ENCODE measurements at places on chromosomes 7 and 10. TPM values are rescaled to one million over a fixed set of nuclear protein-coding genes. Genes with fewer than 3 reads are reported as not detected.

The INHBA gene
- total RNA-seq: 32.3 TPM

GRCh38 chr7:85567983-85568382 lies 381.1 kb upstream of the SEMA3D start:
- no peaks in the 10 kb centered on the region for H3K36me3 ChIP-seq
- no peaks in the 10 kb centered on the region for H3K27me3 ChIP-seq
- DNase-seq: no peak
- H3K4me3 ChIP-seq: no peak overlapping the region

The EN2 gene
- not detected for total RNA-seq

The XRCC2 gene
- total RNA-seq: 8.5 TPM

DNA sequence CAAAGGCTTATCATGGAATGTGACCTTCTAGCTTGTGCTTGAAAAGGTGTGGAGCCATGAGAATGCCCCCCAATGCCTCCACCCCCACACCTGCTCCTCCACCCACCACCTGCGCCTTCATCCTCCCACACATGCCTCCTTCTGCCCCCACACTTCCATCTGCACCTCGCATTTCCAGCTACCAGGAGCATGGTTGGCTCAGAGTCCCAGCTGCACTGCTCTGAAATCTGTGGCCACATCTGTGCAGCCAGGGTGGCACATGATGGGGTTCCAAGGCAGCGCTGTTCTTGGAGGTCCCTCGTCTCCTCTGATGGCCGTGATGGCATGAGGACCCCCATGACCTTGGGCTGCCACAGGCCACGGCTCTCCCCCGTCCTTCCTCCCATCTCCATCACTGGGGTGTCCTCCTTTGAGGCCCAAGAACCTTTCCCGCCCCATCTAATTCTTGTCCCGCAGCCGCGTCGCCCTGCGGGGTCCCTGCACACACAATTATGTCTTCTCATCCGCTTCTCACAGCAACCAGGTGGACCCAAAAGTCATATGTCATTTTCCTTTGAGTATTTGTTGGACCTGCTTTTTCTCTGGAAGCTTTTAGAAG lies 40.6 kb upstream of the CNPY1 start:
- H3K36me3 ChIP-seq: no peaks in the 10 kb centered on the region
- H3K27me3 ChIP-seq: no peaks in the 10 kb centered on the region
- no peaks in the 10 kb centered on the region for H3K4me1 ChIP-seq
- H3K4me3 ChIP-seq: no peak overlapping the region

DNA sequence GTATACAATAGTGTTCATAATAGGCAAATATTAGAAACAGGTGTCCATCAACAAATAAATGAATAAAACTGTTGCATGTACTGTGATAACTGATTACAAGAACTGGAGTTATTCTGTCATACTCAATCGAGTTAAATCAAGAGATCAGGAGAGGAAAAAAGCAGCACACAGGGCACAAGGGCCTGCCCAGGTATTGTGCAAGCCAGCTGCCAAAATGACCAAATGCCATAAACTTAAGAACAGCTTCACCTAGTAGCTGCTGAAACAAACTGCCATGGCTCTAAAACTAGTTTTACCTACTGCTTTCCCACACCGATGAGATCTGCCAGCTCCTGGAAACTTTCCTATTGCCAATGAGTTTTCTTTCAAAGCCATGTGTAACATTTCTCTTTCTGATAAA lies 12.2 kb downstream of the GSAP start:
- no peaks in the 10 kb centered on the region for H3K27me3 ChIP-seq
- DNase-seq: no peak
- no peak overlapping the region for H3K4me3 ChIP-seq
- no peaks in the 10 kb centered on the region for H3K36me3 ChIP-seq
- no peak overlapping the region for H3K27ac ChIP-seq

DNA sequence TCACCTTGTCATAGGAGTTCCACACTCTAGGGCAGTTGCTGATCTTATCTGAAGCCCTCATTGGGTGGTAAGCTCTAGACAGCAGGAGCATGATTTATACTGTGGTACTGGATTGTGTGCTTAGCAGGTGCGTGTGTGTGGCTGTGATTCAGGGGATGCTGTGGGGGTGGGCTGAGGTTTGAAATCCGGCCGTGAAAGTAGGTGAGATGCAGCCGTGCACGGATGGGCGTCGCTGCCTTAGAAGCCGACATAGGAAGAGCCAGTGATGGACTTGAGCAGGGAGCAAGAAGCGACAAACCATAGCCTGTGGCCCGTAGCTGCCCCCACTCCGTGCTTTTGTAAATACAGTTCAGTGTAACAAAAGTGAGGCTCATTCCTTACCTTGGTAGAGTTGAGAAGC lies 38.2 kb downstream of the PROSER2 start:
- no peaks in the 10 kb centered on the region for H3K27me3 ChIP-seq
- no peak overlapping the region for H3K27ac ChIP-seq
- H3K36me3 ChIP-seq: peaks cover 8% of the 10 kb centered on the region

DNA sequence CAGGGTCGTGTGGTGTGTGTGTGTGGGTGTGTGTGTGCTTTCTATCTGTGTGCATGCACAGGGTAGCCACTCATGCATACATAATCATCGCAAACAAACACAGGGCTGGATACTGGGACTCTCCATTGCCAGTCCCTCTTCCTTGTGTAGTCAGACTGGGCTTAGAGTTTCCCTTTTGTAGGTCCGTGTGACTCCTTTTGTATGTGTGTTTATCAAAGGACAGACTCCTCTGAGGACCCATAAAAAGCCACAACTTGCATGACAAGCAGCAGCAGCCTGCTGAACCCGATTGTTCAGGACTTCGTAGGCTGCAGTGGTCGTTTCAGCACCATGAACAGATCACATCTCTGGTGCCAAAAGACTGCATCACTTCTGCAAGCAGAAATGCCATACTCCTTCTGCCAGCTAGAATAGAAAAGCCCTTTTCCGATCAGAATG lies 895 bp downstream of the VSTM2A start:
- H3K36me3 ChIP-seq: no peaks in the 10 kb centered on the region
- no peak overlapping the region for H3K4me3 ChIP-seq
- peak; percentile 14 for DNase-seq
- no peak overlapping the region for H3K27ac ChIP-seq
- H3K27me3 ChIP-seq: peaks cover 20% of the 10 kb centered on the region

DNA sequence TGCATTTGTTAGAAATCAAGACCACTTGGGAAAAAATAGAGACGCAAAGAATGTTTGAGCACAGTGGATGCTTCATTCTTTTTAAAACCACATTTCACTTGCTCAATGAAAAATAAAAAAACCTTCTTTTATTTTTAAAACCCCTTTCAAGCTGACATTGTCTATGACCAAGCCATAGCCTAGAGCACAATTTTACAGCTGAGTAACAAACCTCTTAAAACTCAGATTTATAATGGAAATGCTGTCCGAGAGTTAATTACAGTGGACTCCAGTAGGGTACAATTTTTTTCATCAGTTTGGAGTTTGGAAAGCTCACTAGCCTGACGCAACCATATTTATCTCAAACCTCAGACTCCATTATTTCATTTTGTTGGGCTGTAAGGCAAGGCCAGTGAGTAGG lies 116.3 kb downstream of the RNLS start:
- H3K4me3 ChIP-seq: no peak overlapping the region
- H3K4me1 ChIP-seq: no peaks in the 10 kb centered on the region
- no peaks in the 10 kb centered on the region for H3K36me3 ChIP-seq
- H3K27me3 ChIP-seq: no peaks in the 10 kb centered on the region
- no peak overlapping the region for H3K27ac ChIP-seq
- DNase-seq: no peak

DNA sequence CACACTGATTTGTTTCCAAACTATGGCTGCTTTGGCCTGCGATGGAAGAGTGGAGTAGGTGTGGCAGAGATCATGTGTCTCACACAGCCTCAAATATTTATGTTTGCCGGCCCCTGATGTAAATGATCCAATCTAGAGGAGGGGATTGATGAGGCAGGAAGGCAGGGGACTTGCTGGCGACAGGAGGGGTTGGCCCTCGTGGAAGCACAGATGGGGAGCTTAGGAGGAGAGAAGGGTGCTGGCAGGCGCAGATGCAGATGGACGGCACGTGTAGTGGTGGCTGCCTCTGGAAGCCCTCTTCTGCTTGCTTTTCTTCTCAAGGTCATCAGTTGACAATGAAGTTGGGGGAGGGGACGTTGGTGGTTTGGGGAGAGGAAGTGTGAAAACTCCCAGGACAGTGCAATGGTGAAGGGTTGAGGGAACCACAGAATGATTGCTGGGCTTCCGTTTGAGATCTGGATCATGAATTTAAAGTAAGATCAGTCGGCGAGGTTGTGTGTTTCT lies 15.4 kb downstream of the COL13A1 start:
- no peaks in the 10 kb centered on the region for H3K27me3 ChIP-seq
- H3K27ac ChIP-seq: no peak overlapping the region
- H3K4me3 ChIP-seq: no peak overlapping the region
- DNase-seq: no peak
- no peaks in the 10 kb centered on the region for H3K36me3 ChIP-seq

GRCh38 chr7:37211097-37211880 lies 237.4 kb downstream of the ELMO1 start:
- H3K4me3 ChIP-seq: no peak overlapping the region
- no peak overlapping the region for H3K27ac ChIP-seq
- DNase-seq: no peak
- H3K27me3 ChIP-seq: no peaks in the 10 kb centered on the region
- H3K4me1 ChIP-seq: no peaks in the 10 kb centered on the region

- no peak for DNase-seq
- H3K4me3 ChIP-seq: no peak overlapping the region
- H3K36me3 ChIP-seq: no peaks in the 10 kb centered on the region
- H3K27me3 ChIP-seq: no peaks in the 10 kb centered on the region
- H3K4me1 ChIP-seq: no peaks in the 10 kb centered on the region
Observed at GRCh38 chr10:131722525-131723264, 178.1 kb upstream of the PPP2R2D start.

GRCh38 chr7:101501351-101501750 lies 127.7 kb downstream of the MYL10 start:
- H3K27ac ChIP-seq: no peak overlapping the region
- H3K4me3 ChIP-seq: no peak overlapping the region
- no peaks in the 10 kb centered on the region for H3K4me1 ChIP-seq
- H3K27me3 ChIP-seq: no peaks in the 10 kb centered on the region
- no peak for DNase-seq
- no peaks in the 10 kb centered on the region for H3K36me3 ChIP-seq

GRCh38 chr10:107433605-107434004 lies 269.1 kb upstream of the SORCS1 start:
- no peaks in the 10 kb centered on the region for H3K27me3 ChIP-seq
- H3K4me3 ChIP-seq: no peak overlapping the region
- H3K4me1 ChIP-seq: no peaks in the 10 kb centered on the region

The GPR15LG gene
- not detected for total RNA-seq

The POU6F2 gene
- total RNA-seq: 0.29 TPM

DNA sequence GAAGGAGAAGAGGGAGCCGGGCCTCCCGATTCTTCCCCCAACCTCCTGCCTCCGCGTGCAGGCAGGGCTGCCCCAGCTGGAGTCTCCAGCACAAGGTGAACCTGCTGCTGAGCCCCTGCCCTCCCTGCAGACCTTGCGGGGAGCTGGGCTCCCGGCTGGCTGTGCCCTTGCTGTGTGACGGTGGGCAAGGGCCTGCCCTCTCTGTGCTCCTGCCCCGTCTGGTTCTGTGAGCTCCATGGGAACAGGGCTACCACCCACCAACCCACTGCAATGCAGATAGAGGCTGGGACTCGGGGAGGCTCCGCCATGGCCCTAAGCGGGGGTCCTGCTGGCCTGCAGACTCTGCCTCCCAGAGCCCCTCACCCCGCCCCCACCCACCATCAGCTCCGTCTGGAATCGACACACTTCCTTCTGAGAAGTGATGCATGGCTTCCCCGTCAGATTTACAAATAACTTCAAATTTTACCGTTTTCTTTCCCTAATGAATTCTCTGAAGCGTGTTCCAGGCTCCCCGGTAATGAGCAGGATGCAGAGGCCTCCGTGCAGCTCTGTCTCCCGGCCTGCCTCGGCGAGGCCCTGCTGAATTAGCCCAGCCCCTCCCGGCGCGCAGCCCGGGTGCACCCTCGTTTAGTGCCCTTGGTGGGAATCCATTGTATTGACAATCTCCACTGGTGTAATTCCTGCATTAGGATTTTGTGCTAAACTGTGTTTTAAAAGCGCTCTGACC lies 111.0 kb downstream of the MICALL2 start:
- no peaks in the 10 kb centered on the region for H3K4me1 ChIP-seq
- no peak overlapping the region for H3K4me3 ChIP-seq
- H3K36me3 ChIP-seq: no peaks in the 10 kb centered on the region
- no peaks in the 10 kb centered on the region for H3K27me3 ChIP-seq
- H3K27ac ChIP-seq: no peak overlapping the region

DNA sequence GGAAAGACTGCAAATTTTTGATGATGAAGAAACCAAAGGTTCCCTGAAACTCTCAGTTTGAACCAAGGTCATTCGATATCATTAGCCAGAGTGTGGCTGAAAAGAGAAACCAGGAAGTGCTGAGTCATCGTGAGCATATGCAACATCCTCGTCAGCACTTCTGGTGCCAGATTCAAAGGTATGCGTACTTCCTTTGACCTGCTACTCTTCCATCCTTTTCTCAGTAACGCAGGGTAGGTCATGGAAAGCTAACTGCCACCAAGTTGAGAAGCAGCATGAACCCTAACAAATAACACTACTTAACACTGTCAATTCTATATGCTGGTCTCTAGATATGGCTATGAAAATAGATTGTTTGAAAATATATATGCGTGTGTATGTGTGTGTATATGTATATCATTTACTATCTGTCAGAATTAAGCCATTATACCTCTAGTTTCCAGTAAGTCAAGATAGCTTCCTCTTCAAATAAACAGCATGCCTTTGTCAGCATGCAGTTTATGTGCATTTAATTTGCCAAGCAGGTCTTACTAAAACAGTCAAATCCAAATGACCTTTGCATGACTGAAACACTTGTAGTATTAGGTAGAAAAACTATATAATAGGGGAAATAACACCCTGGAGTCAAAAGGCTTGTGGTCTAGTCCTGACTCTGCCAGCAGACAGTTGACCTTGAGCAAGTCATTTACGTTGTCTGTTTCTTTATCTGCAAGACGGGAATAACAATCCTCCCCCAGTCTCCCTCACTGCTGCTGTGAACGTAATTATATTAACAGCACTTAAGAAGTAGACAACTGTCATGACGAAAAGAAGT lies 26.4 kb downstream of the CDK6 start:
- H3K36me3 ChIP-seq: no peaks in the 10 kb centered on the region
- H3K27me3 ChIP-seq: no peaks in the 10 kb centered on the region
- peak; percentile 90 for DNase-seq

GRCh38 chr7:44973610-44974401 lies 5.0 kb downstream of the MYO1G start:
- no peak overlapping the region for H3K27ac ChIP-seq
- H3K4me3 ChIP-seq: no peak overlapping the region
- H3K4me1 ChIP-seq: no peaks in the 10 kb centered on the region

Measured in endothelial cell of umbilical vein (primary cell).